ENCODE measurements at places on chromosomes 3 and 15.
A peak's percentile ranks its signal among the peaks of the same experiment; 100 is the strongest.

GRCh38 chr15:72796515-72797337, 13.2 kb upstream of the ADPGK start:
- no peak for DNase-seq

GRCh38 chr15:48967336-48967735, 3.6 kb upstream of the SHC4 start:
- DNase-seq = no peak

GRCh38 chr3:120407508-120408287, 43.1 kb downstream of the FSTL1 start:
- no peak for DNase-seq

- DNase-seq = no peak
Measured at GRCh38 chr3:126665959-126666657, 11.2 kb upstream of the TXNRD3 start.

- DNase-seq = no peak
Measured at GRCh38 chr15:45943240-45943639, 308.4 kb downstream of the SQOR start.

DNA sequence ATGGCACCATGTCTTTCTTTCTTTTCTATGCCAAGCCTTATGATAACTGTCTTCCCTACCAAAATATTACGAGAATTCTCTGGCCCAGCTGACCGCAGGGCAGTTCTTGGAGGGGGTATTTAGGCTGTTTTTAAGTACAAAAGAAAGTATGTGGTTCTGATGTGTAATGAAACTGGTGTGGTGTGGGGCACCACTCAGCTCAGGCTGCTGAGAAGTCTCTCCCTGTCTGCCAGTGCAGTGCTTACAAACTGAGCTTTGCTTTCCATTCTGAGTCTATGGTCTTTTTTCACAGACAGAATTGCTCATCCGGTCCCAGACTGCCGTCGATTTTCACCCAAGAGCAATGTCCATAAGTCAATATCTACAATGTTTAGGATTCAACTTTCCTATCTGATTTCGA, 847.6 kb downstream of the NTRK3 start:
- no peak for DNase-seq

GRCh38 chr3:119598410-119599098, 869 bp downstream of the PLA1A start:
- no peak for DNase-seq

GRCh38 chr3:190673148-190673547, 159.3 kb downstream of the IL1RAP start:
- peak; percentile 26 for DNase-seq

DNA sequence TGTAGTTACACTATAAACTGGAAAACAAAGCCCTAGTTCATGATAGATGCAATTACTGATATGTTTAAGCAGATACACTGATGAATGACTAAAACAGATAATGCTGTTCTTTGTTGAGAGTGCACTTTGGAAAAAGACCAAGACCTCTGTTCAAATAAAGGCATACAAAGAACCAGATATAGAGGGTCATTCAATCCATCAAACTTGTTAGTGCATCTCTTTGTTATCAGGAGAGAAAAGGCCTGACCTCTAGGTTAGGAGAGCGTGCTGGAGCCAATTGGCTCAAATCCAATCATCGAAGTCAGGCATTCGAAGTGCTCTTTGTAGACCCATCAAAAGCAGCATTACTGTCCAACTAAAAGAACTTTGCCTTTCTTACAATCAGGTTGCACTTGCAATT, 124.2 kb downstream of the TFG start:
- no peak for DNase-seq

- no peak for DNase-seq
Measured at GRCh38 chr3:145681181-145681580, 479.8 kb downstream of the PLOD2 start.

DNA sequence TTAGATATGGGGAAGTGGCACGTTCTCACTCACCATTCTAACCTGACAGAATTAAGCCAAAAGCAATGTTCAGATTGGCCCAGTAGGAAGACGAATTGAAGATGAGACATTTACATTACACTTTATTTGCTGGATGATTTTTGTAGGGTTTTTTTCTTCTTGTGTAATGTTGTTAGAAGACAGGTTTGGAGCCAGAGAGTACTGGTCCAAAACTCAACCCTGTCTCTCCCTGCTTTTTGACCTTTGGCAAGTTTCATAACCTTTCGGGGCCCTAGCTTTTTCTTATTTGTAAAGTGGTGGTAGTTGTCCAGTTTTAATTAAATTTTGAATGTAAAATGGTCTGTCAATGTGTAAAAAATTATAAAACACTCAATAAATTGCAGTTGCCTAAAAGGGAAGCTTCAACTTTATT, 29.5 kb downstream of the PDE8A start:
- no peak for DNase-seq

GRCh38 chr3:127399154-127399553, 111.3 kb upstream of the PRR20G start:
- DNase-seq = no peak

DNA sequence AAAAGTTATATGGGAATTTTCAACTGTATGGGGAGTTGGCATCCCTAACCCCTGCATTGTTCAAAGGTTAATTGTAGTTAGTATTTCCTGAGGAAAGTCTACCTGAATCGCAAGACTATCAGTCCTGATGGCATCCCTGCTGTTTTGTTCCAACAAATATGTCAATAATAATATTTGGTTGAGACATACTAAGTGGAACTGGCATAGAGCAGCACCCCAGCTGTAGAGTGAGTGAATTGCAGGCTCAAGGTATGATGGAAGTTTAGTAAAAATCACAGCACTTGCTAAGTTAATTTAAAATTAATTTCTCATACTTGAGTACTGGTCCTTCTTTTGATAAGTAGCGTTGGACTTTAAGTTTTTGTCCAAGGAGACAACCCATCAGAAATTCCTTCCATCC, 18.0 kb upstream of the COMMD2 start:
- no peak for DNase-seq

DNA sequence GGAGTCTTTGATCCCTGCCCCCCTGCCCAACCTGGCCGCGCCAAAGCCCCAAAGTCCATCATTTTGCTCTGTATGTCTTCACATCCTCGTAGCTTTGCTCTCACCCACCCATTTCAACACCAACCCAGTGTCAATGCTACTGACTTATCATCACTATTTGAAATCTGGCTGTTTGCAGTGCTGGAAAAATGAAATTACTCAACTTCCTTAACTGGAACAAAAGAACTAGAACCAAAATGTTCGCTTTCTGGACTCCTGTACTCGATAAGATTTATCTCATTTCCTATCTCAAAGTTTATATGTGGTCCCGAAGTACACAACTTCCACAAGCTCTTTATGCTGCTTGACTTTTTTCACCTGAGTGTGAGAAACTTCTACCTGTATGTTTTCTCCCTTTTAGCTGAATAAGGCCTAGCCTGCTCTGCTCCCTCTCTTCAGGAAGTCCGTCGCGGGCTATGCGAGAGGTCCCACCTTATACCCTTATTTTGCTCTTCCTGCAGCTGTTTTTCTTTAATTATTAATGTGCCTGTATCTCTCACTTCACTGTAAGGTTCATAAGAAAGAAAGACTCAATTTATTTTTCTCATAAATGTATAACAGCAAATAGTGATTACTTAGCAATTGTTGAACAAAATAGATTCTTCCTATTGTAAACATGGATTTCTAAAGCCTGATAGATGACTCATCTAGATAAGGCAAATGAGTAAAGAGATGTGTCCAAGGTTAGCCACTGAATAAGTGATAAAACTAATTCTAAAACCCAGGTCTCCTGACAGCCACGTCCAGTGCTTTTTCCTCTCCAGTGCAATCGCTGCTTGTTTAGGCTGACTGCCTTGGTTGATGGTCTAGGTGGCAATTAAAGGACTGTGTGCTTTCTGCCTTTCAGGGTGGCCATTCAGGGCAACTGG, 464.1 kb upstream of the TPRG1 start:
- no peak for DNase-seq

- no peak for DNase-seq
Measured at GRCh38 chr3:71062037-71062932, 521.2 kb downstream of the FOXP1 start.

DNA sequence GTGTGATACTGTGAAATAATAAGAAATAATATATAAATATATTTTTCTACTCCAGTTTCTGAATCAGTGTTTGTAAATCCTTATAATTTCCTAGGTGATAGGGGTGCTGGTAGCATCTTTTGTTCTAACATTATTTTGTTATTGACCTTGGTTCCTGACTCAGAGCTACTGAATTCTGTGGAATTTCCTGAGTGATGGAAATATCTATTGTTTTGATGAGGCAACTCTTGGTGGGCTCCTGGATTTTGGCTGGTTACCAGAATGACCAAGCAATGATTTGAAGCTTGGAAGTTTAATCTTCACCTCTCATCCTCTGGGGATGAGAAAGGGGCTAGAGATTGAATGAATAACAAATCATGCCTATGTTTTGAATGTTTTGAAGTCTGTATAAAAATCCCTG, 377.3 kb downstream of the LPP start:
- DNase-seq = no peak

- no peak for DNase-seq
Measured at GRCh38 chr3:123279121-123279520, 77.4 kb downstream of the SEC22A start.

DNA sequence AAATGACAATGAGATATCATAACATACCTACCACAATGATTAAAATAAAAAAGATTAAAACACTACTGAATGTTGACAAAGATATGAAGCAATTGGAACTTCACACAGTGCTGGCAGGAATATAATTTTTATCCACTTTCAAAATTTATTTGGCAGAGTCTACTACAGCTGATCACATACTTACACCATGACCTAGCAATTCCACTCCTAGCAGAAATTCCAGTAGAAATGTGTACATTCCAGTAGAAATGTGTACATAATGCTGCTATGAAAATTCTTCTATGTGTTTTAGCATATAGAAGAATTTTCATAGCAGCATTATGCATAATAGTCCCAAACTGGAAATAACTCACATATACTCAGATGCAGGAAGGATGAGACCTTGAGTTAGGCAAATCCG, 43.5 kb downstream of the IFT57 start:
- DNase-seq = no peak

- DNase-seq = no peak
Measured at GRCh38 chr3:56133423-56133822, 334.8 kb downstream of the ERC2 start.

- no peak for DNase-seq
Measured at GRCh38 chr15:89393056-89393455, 58.4 kb upstream of the POLG start.

- no peak for DNase-seq
Measured at GRCh38 chr3:17116007-17116600, 231.3 kb downstream of the PLCL2 start.

DNA sequence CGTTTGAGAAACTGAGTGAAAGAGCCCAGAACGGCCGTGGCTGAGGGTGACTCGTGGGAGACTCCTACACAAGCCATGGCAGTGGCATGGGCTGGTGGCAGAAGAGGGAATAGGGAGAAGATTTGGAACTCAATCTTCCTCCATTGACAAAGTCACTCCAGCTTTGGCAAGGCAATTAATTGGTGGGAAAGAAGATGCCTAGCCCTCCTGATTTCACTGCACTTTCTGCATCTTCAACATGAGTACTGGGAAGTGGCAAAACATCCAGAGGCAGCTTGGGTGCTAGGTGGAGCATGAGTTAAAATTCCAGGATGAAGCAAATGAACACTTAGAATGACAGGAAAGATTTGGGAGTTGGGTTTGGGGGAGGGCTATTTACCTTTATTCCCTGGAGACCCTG, 1.4 kb upstream of the TGFBR2 start:
- DNase-seq = no peak

DNA sequence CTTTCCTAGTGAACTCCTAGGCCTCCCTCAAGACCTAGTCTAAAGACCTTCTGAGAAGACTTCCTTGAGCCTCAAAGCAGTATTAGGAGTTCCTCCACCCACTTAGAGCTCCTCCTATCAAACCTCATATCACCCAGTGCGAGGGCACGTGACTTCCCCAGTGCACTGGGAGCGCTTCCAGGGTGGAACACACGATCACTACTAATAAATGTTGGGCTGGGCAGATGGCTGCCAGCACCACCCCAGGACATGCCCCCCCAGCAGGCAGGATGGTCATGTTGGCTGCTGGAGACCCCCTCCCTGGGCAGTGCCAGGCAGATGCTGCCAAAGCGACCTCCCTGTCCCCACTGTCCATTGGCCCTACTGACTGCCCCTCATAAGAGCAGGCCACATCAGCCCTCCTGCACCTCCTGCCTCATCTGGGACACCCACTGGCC, 8.5 kb upstream of the PLXND1 start:
- no peak for DNase-seq

DNA sequence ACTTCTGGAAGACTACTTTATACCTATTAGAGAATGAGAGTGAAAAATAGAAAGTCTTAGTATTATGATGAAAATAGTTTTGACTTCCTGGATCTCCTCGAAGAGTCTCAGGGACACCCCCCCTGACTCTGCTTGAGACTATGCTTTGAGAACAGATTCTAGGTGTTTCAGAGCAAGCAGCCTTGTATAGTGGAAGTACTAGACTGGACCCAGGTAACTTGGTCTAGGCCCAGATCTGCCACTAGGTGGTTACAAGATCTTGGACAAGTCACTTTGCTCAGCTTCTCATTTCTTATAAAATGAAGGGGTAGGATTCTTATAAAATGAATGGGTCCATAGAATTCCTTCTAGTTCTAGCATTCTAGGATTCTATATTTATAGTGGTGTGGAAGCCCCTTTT, 9.1 kb downstream of the ABHD5 start:
- DNase-seq = no peak

GRCh38 chr15:65245096-65245856, 34.0 kb upstream of the CILP start:
- no peak for DNase-seq

DNA sequence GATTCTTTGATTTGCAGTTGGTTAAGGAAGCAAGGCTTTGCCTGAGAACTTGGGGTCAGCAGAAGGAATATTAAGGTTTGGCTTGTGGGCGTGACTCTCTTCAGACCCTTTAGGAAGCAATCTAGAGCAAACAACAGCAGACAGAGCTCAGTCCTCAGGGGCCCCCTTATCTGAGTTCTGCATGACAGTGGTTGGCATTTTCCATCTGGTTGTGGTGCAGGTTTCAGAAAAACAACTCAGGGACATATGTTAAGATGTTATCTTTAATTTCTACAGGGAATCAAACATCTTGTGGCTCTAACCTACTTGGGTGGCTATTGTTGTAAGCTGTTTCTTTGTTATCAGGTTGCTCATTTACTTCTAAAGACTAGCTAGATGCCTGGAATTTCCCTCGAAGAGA, 141.4 kb downstream of the VPS8 start:
- no peak for DNase-seq

DNA sequence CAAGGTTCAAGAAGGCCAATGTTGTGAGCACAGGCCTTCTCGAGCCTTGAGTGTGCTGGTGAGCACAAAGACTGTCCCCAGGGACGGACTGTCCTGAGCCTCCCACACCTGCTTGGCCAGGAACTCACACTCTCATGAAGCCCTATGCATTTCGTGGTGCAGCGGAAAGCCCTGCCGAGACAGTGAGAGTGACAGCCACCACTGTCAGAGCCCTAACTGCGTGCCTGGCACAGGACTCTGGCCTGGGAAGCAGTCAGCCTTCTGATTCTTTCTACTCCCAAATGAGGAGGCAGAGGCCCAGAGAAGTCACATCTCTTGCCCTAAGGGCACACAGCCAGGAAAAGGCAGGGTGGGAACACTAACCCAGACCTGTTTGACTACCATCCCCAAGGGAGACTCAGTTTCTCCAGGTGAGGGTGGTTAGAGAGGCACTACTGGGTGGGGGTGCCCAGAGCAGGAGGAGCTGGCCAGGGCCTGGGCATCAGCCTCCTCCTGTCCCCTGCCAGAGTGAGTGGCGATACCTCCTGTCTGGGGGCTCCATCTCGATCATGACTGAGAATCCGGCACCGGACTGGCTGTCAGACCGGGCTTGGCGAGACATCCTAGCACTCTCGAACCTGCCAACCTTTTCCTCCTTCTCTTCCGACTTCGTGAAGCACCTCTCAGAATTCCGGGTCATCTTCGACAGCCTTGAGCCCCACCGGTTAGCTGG, 50.8 kb downstream of the SEMA3G start:
- DNase-seq = no peak
